ENCODE measurements at places on chromosomes 2 and 18.
A peak's percentile ranks its signal among the peaks of the same experiment; 100 is the strongest.

DNA sequence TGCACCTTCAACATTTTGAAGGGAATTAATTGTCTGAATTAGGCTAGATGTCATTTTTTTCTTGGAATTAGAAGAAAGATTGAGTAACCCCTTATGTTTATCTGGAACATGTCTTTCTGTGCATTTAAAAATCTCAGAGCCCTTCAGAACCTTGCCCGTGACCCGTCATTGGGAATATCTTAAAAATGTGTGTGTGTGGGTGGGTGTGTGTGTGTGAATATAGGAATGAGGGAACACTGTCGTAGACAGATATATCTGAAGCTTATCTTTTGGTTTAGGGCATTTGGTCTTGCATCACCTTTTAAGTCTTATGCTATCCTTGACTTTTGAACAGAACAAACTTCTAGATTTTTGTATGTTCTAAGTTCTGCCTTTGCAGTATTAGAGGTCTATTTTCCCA is 13.5 kb upstream of the IL1RL1 start:
- no peak for DNase-seq

- no peak for DNase-seq
These were observed 879 bp upstream of the GALNT5 start for GRCh38 chr2:157256626-157257025.

DNA sequence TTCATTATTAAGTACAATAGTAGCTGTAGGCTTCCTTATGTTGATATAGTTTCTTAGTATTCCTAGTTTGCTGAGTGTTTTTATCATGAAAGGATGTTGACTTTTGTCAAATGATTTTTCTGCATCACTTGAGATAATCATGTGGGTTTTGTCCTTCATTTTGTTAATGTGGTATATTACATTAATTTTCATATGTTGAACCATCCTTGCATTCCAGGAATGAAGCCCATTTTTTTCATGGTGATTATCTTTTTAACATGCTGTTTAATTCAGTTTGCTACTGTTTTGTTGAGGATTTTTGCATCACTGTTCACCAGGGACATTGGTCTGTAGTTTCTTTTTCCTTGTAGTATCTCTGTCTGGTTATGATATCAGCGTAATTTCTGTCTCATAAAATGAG is 82.9 kb upstream of the CNGA3 start:
- DNase-seq = no peak

DNA sequence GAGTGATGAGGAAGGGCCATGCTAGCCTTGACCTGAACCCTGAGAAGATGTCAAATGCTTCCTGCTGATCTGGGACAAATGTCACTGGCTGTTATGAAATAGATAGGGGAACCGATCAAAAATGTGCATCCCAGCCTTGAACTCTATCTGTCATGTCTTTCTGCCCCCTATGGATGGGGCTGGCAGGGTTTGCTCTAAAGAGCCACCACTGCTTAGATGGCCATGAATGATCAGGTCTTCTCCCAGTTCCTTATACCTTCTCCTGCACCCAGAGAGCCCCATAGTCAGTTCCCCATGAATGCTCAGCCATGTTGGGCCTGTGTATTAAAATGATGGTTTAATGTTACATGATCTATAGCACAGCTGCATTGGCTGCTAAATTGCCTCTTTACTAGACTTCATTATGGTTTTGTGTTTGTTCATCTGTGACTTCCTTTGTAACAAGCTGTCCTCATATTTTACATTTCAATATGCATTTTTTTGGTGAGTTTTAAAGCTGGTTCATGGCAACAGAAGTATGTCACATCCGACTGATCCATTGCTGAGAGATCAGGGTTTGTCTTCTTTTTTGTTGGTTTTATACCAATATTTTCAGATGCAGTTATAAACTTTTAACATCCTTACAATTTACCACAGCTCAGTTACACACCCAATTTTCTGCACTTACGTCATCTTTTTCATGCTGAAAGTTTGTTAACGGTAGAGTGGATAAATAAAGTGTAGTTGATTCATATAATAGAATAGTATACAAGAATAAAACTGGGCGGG is 56.3 kb upstream of the SMAD2 start:
- DNase-seq = no peak

GRCh38 chr2:137764646-137765045 is 199.6 kb upstream of the HNMT start:
- no peak for DNase-seq

GRCh38 chr2:163157411-163157810 is 318.8 kb upstream of the KCNH7 start:
- peak; percentile 17 for DNase-seq

GRCh38 chr2:141601511-141602152 is 529.2 kb downstream of the LRP1B start:
- no peak for DNase-seq

DNA sequence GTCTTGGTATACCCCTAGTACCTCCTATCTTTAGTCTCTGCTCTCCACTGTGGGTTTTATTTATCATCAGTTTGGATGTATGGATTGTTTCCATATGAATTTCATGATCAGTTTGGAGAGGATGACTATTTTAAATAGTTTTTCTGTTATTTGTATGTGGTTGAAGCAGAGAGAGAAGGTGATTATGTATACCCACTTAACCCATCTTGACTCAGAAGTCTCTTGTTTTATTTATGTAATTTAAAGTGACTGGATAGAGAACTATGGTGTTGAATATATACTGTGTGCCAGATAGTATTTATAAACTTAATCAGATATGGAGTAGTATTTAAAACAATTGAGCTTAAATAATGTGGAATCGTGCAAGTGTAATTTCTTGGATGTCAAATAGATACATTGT is 39.9 kb downstream of the SMAD4 start:
- DNase-seq = no peak

GRCh38 chr2:233023007-233023760 is 9.3 kb upstream of the NEU2 start:
- no peak for DNase-seq

- DNase-seq = no peak
These were observed 6.0 kb upstream of the CDK5R2 start for GRCh38 chr2:218953366-218953954.

DNA sequence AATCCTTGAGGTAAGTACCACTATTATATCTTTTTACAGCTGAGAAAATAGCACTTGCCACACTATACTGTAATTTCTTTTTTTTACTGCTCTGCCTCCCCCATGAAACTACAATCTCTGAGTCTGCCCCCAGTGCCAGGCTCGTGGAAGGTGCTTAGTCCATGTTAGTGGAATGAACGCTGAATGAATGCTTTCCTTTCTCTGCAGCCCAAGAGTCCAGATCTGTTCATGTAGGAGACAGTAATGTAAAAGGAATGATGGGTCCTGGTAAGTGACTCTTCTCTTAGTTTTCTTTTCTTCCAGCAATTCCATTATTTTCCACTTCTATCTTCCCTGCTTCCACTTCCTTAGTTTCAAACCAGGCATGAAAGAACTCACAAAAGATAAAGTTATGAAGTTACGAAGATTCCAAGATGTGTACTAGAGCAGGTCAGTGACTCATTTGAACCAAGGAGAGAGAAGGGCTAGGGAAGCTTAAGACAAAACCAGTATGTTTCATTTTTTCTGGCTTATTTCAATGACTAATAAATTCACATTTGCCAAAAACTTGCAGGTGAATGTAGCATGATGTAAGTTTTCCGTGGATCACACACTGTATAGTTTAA is 46.0 kb downstream of the ARHGEF33 start:
- DNase-seq = peak; percentile 20

- DNase-seq = no peak
These were observed 3.3 kb upstream of the SRBD1 start for GRCh38 chr2:45614330-45614729.

DNA sequence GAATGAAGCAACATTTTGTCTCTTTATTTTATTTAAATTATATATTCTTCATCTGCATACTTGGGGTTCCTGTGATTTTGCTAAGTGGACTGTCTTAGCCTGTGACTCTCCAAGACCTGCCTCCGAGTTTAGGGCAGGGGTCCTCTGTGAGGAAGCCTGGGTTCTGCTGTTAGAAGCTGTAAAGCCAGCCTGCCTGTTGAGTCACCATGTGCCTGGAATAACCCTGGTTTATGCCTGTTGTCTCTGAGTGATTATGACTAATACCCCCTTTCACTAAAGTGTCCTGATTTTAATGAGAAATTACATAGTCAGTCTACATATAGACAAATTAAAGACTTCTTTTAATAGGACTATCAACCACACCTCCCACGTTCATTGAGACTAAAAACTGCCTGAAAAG is 369.1 kb downstream of the ZNF521 start:
- no peak for DNase-seq

GRCh38 chr2:137367361-137367760 is 596.9 kb upstream of the HNMT start:
- no peak for DNase-seq

DNA sequence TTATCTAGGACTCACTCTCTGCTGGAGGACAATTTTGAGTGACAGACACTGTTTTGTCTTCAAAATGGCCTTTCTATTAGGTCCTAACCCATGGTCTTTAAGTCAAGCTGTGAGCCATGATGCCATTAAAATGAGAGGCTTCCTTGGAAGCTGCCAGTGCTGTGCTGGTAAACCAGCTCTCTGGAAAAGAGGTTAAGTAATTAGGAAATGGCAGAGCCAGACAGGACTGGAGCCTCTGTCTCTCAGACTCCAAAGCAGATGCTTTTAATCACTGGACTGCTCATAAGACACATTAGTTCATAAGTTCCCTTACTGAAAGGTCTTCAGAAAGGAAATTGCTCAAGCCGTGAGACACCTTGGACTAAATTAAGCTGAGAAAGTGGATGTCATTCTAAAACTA is 25.8 kb upstream of the LHCGR start:
- DNase-seq = no peak

GRCh38 chr18:38368886-38369285 is 803.3 kb upstream of the CELF4 start:
- no peak for DNase-seq

- DNase-seq = no peak
These were observed 308.1 kb downstream of the ZEB2 start for GRCh38 chr2:144211826-144212225.

Measured in fibroblast of skin of left quadriceps (primary cell).